ENCODE measurements at places on chromosomes 6 and 20.
A peak's percentile ranks its signal among the peaks of the same experiment; 100 is the strongest.

GRCh38 chr20:8254911-8255582 is 123.0 kb downstream of the PLCB1 start:
- no peak for DNase-seq

- DNase-seq, result no peak
Observed at GRCh38 chr6:170597278-170597677, 12.8 kb upstream of the PDCD2 start.

GRCh38 chr6:15061908-15062515 is 183.9 kb upstream of the JARID2 start:
- DNase-seq, result no peak

GRCh38 chr20:12570371-12570770 is 438.4 kb upstream of the SPTLC3 start:
- DNase-seq, result peak; percentile 30

DNA sequence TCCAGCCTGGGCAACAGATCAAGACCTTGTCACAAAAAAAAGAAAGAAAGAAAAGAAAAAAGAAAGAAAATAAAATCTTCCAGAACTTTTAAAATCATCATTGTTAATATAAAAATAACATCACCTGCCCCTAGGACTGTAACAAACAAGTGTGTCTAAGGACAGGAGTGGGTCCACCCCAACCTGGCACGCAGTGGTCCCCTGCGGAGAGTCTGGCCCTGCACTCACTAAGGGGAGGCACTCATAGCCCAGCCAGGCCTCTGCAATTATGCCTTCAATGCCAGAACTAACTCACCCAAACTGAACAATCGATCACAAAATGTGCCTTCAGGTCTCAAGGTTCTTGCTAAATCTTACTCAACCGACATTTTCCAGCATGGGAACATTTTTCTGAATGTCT is 4.8 kb downstream of the GMEB2 start:
- DNase-seq, result no peak

DNA sequence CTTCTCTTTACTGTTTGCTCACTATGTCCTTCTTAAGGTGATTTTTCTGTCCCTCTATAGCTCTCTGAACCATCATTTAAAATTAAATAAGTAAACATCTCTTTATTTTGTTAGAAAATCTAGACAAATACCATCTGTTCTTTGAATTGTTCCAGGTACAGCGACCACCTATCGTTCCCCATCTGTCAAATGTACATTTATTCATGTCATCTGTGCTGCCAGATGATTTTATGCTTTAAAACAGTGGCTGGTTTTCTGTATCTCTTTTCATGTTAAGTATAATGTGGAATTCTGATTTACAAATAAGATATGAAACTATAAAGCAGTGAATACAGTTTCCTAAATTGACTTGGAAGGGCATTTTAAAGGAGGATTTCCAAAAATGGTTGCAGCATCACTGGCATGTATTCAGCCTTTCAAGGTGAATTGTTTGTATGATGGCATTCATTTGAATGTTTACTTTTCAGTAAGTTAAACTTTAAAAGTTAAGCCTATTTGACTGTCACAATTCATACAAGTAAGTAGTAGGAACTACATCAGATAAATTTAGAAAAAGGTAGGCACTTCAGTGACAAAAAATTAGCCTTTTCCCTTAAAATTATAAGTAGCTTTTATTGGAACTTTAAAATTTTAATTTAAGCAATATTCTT is 92.6 kb upstream of the CLVS2 start:
- no peak for DNase-seq

- DNase-seq, result no peak
Observed at GRCh38 chr20:43736588-43737158, 9.9 kb upstream of the GTSF1L start.

- DNase-seq, result no peak
Observed at GRCh38 chr6:56520218-56520617, 122.5 kb downstream of the DST start.

DNA sequence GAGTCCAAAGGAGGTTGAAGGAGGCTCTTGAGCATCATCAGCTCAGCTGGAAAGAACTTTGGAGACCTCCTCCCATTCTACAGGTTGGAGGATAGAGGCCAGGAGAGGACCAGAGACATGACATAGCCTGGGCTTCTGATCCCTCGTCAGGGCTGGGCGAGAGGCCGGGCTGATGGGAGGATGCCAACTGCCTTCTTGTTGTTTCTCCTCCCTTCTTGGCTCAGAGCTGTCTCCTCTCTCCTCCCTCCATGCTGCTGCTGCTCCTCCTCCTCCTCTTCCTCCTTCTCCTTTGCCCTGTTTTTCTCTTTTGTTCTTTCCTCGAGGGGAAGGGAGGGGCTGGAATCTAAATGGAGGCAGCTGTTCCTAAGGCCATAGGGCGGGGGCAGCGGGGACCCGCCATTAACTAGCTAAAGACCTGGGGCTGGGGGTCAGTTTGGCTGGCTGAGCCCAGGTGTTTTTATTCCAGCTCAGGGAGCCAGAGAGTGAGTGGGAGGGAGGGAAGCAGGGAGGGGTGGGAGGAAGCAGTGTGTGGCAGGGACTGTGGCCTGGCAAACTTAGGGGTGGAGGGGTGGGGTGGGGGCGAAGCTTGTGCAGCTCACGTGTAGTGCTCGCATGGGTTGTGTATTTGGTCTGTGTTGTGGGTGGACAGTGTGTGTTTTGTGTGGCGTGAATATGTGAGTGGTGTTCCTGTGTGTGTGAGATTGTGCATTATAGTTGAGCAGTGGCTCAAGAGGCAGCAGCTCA is 84.8 kb downstream of the CD40 start:
- DNase-seq, result no peak
